ENCODE measurements at places on chromosomes 7 and 10.

- no peak for DNase-seq
These were observed 29.3 kb downstream of the PLEKHS1 start for GRCh38 chr10:113780681-113781250.

- no peak for DNase-seq
These were observed 149.8 kb upstream of the WNT16 start for GRCh38 chr7:121178869-121179497.

DNA sequence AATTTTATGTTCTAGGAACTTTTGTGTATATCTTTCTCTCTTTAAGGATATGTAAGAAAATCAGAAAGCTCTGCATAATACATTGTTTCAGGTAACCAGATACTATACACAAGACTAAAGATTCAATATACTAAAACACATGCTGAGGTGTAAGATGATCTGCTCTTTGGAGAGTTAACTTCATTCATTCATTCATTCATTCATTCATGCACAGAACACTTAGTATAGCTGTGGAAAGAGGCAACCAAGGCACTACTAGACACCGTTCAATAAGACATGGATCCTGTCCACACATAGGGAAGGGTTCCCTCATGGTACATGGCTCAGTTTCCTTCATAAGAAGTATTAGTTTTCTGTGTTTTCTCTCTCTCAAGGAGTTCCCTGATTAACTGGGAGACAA lies 207.6 kb upstream of the AOAH start:
- DNase-seq = no peak

DNA sequence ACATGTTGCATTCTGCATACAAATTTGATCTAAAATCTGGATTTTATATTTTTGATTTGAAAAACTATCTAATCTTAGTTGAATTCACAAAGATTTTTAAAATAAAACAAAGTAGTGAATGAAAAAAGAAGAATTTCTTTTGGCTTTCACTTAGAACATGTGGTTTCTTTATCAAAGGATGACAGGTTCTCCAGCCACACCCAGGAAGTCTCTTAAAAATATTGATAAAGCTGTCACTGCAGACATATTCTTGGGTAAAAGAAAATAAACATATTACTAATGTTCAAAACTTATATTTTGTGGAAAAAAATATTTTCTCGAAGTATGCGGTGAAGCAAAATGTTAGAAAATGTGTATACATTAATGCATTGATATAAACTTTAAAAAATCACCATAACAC lies 44.3 kb downstream of the ARL4A start:
- no peak for DNase-seq

- no peak for DNase-seq
These were observed 84.8 kb upstream of the CCNY start for GRCh38 chr10:35251373-35252100.

GRCh38 chr7:47685712-47686376 lies 103.9 kb upstream of the TNS3 start:
- no peak for DNase-seq

DNA sequence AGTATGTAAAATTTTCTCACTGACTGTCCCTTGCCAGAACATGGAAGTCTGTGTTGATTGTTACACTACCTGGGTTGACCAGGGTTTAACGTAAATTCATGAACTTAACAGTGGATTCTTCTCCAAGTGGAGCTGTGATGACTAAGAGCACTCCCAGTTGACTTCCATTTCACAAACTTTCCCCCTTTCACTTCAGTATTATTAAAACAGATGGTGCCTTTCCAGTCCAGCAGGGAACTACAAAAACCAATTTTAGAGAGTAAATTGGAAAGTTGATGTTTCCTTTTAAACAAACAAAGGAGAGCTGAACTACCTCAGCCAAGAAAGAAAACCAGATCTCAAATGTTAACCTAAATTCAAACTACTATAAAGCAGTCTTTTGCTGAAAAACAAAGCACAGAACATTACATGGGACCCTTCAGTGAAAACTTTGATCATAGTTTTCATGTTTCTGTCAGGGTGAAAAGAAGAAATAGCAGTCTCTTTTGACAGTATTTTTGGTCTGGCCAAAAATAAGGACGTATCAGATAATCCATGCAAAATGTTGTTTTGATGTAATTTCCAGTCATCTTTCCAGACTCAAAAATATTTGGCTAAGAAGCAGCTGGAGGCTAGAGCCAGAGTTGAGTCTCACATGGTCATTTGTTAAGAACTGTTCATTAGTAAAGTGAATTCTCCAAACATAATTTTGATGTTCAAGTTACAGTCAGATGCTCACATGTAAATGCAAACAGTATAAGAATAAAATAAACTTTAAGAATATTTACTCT lies 479.9 kb upstream of the AKR1E2 start:
- DNase-seq = no peak

- DNase-seq = no peak
These were observed 74.8 kb upstream of the CXCL12 start for GRCh38 chr10:44459671-44460070.

GRCh38 chr7:52838981-52839411 lies 196.4 kb upstream of the POM121L12 start:
- DNase-seq = no peak

DNA sequence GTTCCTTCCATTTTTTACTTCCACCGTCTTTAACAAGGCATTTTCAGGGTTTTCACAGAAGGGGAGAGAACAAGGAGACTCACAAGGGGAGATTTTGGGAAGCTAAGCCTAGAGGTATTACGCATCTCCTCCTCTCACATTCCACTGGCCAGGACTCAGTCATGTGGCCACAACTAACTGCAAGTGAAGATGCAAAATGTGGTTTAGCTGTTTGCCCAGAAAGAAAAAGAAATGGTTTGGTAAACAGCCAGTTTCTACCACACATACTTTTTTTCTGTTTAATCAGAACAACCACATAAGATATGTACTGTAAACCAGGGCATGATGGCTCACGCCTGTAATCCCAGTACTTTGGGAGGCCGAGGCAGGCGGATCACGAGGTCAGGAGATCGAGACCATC lies 21.4 kb upstream of the HELLS start:
- no peak for DNase-seq

- no peak for DNase-seq
These were observed 142.4 kb upstream of the SAMD8 start for GRCh38 chr10:74969093-74969492.

- DNase-seq = no peak
These were observed 48.5 kb upstream of the SLF2 start for GRCh38 chr10:100864036-100864885.

GRCh38 chr7:101625031-101625791 lies 3.9 kb downstream of the MYL10 start:
- no peak for DNase-seq

GRCh38 chr10:29811751-29812427 lies 177.1 kb upstream of the SVIL start:
- DNase-seq = no peak

DNA sequence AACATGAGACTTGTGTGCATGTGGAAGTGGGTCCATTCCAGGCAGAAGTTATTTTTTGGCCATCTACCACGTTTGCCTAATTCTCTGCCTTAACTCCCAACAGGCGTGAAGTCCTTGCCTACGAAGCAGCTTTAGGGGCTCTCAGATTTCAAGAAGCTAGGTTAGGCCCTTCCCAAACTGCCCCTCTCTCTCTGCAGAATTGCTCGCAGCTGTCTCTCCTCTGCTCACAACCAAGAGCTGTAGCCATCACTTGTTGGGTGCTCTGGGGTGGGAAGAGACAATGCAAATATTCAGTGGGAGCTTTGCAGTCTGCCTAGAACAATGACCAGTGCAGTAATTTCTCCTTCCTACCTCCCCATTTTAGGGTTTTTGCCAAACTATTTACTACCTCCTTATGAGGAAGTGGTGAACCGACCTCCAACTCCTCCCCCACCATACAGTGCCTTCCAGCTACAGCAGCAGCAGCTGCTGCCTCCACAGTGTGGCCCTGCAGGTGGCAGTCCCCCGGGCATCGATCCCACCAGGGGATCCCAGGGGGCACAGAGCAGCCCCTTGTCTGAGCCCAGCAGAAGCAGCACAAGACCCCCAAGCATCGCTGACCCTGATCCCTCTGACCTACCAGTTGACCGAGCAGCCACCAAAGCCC lies 24.9 kb downstream of the CYP17A1 start:
- DNase-seq = no peak

- DNase-seq = no peak
These were observed 235.6 kb downstream of the DGKB start for GRCh38 chr7:14666913-14667312.

GRCh38 chr10:35870665-35871310 lies 228.7 kb upstream of the FZD8 start:
- DNase-seq = no peak

DNA sequence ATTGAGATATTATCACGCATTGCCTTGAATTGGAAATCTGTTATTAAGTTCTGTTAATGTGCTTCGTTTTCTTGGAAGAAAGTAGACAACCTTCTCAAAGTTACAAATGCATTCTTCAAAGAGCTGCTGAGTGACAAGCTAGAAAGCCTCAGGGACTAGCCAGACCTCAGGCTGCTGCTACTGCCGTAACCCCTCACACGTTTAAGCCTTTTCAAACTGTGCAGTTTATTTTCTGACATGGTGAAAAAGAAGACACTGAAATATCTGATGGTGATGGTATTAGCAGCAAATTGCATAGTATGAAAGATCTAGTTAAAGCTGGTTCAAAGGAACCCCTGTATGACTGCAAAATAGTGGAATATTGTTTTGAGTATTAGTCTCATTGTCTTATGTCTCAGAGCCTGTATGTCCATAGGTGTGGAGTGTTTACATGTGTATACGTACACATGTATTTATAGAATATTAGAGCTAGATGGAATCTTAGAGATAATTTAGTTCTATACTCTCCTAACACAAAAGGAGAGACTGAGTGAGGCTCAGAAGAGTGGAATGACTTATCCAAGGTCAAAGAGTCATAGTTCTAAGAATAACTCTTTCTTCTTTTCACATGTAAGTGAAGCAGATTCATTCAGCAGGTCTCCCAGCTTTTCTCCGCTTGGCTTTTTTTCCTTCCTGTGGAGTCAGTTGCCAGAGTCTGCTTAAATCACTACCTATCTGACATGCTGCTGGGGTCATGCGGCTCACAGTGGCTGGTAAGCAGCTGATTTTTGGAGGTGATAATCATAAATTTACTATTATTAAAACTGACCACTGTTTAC lies 431.9 kb downstream of the PLXDC2 start:
- DNase-seq = no peak

- no peak for DNase-seq
These were observed 25.5 kb downstream of the VSIR start for GRCh38 chr10:71747551-71748523.

DNA sequence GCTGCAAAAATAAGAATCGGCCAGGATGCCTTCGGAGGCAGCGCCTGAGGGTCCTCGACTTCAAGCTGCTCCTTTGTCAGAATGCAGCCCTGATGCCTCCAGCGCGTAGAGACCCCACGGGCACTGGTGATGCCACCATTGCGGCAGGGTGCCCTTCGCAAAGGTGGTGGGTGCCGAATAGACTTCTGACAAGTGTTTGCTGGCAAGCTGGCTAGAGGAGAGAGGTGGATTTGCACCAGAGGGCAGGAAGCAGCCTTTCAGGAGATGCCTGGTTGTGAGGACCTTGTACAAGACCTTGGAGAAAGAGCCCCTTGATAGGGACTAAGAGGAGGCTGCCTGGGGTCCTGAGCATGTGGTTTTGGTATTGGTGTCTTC lies 103.2 kb upstream of the PPIF start:
- DNase-seq = no peak

DNA sequence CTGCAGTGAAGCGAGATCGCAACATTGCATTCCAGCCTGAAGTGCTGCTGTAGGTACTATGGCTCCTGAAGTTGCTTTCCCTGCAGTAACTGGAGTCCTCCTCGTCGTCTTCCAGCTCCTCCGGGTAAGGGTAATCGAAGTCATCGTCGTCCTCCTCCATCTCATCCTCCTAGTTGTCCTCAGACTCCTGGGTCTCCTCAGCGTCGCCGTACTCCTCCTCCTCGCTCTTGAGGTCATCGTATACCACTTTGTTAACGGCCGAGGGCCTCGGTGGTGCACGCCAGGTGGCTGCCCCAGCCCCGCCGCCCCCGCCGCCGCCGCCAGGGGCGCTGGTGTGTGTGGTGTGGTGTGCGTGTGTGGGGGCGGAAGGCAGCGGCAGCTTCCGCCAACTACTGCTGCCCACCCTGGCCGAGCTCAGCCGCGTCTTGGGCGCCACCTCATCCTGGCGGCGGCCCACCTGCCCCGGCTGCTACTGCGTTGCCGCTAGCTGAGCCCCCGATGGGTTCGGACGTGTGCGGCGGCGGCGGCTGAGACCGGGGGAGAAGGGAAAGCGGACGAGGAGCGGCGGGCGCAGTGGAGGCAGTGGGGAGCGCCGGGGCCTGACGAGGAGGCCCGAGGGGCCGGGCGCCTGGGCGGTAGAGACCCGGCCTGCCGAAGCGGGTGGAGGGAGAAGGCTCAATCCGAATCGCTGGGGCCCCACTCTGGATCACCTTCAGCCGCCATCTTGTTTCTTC lies 11.8 kb upstream of the ACBD5 start:
- DNase-seq = peak; percentile 80

GRCh38 chr10:17026686-17027485 lies 102.7 kb downstream of the CUBN start:
- DNase-seq = peak; percentile 46

- DNase-seq = no peak
These were observed 203.4 kb downstream of the MAD1L1 start for GRCh38 chr7:2029211-2029905.

DNA sequence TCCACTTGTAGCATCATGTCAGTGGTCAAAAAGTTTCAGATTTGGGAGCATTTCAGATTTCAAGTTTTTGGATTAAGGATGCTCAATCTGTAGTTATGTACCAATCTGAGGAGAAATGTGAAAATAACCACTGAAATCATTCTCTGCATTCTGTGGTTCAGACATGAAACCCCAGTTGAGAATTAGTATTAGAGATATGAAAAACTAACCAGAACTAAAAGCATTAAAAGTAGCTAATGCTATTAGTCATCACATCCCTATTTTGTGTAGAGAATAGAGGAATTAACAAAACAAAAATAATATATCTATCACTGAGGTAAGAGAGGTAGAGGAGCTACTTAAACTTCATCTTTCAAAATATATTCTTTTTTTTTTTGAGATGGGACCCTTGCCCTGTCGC lies 28.0 kb downstream of the MICU1 start:
- DNase-seq = no peak

Data from activated T-helper 9 cell treated with anti-CD3 and anti-CD28 coated beads, Interleukin-2, amount 50 U/mL, for 16 hours (primary cell).